ENCODE measurements at places on chromosomes 12 and 14. TPM values are rescaled to one million over a fixed set of nuclear protein-coding genes. Genes with fewer than 3 reads are reported as not detected.

DNA sequence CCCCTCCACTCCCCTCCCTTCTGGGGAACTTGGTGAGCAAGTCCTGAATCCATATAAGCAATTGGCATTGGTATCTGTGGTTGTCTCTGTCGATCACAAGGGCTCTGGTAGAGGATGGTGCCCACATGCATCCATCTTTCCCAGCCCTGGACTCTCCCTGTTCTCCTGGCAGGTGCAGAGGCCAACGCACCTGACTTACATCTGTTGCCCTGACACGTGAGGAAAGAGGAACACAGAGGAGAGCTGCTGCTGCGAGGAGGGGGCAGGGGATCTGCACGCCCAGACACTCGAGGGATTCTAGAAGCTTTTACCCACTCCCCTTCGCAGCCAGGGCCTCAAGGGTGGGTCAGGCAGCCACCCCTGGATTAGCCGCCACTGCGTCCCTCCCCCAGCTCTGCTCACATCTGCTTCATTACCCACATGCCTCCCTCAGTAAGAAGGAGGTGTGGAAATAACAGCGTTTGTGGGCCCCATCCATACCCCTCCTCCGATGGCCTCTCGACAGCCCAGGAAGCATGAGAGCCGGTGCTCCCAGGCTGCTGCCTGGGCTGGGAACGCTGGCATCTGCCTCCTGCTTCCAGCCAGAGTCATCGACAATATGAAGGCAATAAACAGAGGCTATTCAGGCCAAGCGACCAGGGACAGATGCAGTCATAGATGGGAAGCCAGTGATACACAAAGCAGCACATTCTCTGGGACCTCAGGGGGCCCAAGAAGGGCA lies 56.5 kb downstream of the KDM2B start:
- no peak for DNase-seq

DNA sequence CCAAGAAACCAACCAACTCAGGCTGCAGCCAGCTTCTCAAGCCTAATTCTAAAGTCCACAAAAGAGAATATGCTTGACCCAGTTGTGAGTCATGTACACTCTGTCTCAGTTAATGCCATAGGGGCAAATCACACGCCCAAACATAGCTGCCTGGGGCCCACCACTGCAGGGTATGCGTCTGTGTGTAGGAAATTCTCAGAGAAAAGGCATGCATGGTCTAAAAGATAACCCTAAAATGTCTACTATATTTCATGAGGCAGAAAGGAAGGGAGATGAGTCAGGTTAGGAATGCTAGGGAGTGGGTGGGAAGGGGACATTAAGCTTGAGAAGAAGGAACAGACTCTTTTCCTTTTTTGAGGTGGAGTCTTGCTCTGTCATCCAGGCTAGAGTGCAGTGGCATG lies 22.3 kb upstream of the SPTLC2 start:
- no peak for DNase-seq

DNA sequence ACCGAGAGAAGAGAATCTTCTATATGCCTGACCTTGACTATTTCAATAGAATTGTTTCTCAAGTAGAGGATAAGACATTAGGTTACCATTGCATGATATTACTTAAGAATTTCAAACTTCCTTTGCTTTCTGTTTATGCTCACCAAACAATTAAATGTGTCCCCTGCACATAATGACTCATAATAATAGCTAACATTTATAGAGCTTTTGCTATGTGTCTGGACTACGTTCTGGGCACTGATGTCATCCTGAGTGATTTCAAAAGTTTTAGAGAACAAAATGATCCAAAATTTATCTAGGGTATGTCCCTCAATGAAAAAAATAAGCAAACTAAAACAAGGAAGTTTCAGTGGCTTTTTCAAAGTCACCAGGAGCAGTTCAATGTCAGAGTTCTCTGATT lies 38.8 kb downstream of the SLC15A5 start:
- DNase-seq, result no peak

DNA sequence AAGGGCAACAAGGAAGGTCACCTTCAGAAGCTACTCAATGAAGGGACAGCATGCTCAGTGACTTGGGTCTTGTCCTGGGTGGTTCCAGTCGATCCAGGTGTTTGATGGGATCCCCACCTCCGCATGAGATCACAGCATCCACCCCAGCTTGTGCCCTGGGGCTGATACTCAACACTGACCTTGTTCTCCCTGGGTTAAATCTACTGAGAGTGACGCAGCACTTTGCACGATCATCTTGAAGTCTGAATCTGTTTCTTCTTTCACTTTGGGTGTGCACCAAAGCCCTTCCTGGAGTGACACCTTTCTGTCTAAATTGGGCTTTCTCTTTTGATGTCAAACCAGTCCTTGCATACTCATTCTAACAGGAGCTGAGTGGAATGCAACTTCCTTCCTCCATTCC lies 13.8 kb downstream of the NOS1 start:
- no peak for DNase-seq

DNA sequence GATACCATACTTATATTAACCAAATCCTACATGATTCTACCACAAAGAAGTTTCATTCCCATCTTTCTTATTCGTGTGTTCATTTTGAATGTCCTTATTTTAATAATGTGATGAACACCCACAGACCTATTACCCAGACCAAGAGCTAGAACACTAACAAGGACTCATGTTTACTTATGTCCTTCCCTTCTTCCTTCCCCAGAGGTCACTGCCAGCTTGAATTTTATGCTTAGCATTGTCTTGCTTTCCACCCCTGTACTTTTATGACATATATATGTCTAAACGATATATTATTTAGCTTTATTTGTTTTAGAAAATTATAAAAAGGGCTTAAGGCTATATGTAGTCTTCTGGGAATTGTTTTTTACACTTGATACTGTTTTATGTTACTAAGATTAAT lies 238.6 kb downstream of the LRIG3 start:
- no peak for DNase-seq

GRCh38 chr12:54522243-54522642 lies 24.7 kb downstream of the NCKAP1L start:
- no peak for DNase-seq

DNA sequence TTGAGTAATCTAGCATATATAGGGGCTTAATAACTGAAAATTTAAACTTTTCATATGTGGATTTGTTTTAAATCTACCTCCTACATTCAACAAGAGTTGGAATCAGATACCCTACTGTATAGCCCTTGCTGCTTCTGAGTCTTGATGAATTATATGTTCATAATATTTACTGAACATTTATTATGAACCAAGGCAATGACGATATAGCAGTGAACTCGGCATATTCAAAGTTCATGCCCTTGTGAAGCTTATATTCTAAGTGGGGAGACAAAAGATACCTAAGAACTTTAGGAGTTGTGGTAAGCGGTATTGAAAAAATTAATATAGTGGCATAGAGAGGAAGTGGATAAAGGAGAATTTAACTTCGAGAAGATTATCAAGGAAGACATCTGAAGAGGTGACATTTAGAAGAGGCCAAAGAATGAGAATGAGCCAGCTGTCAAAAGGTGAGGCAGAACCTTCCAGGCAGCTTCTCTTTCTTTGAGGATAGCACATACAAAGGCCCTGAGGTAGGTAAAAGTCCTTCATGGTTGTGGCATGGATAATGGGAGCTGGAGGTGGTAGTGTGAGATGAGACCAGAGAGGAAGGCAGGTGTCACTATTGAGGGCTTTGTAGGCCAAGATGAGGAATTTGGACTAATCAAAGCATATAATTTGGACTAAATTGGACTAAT lies 10.2 kb downstream of the EID3 start:
- DNase-seq, result no peak

DNA sequence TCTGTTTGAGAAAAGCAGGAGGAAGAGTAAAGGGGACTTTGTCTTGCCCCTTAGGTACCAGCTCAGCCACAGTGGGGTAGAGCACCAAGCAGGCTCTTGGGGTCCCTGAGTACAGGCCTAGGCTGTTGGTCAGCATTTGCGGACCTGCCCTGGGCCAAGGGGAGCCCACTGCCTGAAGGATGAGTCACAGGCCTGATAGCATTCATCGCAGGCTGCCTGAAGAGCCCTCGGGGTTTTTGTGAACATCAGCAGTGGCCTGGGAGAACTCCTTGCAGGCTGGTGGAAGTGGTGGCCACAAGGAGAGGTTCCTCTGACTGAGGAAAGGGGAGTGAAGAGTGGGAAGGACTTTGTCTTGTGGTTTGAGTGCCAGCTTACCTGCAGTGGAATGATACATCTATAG lies 25.0 kb upstream of the P2RX7 start:
- no peak for DNase-seq

DNA sequence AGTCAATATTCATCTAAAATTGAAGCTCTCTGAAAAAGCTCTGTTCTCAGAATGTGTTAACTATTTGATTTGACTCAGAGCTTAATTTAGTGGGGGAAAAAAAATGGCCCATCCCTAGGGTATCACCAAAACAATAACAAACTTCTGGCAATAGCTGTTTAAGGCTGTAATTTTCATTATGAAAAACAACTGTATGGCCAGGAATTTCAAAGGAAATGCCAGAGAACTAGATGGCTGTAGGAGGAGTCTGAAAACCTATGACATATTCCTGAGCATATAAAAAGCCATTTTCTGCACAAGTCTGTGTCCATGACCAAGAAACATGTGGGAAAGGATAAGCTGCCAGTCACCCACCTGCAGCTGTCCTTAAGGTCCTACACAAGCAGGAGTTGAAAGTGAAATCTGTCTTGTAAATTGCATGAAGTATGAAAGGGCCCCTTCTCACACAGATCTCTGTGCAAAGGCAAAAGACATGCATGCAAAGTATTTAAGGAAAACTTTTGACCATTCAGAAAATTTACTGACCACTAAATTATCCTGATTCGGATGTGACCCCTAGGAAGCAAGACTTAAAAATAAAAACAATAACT lies 299.1 kb downstream of the BTG1 start:
- no peak for DNase-seq

GRCh38 chr12:101596172-101596571 lies 1.4 kb downstream of the MYBPC1 start:
- no peak for DNase-seq

Gene FANCM
- total RNA-seq, result 4.5 TPM
